ENCODE measurements at places on chromosomes 11 and 22.

GRCh38 chr11:131350872-131351271 lies 19.5 kb upstream of the NTM start:
- DNase-seq = no peak

- no peak for DNase-seq
Observed at GRCh38 chr11:34948696-34949095, 32.3 kb downstream of the PDHX start.

DNA sequence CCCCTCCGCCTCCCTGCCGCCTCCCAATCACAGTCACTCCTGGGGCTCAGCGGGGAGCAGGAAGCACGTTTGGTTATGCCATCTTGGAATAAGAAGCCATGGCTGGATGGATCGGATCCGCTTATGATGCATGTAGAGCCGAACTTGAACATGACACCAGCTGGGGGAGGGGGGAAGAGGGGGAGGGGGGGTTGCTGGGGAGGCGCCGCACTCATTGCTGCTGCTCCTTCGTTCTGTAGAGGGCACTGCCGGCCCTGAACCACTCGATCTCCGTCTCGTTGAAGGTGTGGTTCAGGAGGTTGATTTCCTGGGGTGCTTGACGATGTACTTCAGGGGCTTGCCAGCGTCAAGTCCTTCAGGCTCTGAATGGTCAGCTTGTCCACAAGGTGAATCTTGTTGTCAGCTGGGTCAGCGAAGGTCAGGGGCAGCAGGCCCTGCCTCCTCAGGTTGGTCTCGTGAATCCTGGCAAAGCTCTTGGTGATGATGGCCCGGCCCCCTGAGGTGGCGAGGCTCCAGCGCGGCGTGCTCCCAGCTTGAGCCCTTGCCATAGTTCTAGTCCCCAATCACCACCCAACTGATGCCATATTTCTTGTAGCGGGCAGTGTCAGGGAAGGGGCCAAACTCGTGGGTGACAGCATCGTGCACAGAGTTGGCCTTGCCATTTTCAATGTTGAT lies 476.9 kb upstream of the ISX start:
- DNase-seq = no peak

DNA sequence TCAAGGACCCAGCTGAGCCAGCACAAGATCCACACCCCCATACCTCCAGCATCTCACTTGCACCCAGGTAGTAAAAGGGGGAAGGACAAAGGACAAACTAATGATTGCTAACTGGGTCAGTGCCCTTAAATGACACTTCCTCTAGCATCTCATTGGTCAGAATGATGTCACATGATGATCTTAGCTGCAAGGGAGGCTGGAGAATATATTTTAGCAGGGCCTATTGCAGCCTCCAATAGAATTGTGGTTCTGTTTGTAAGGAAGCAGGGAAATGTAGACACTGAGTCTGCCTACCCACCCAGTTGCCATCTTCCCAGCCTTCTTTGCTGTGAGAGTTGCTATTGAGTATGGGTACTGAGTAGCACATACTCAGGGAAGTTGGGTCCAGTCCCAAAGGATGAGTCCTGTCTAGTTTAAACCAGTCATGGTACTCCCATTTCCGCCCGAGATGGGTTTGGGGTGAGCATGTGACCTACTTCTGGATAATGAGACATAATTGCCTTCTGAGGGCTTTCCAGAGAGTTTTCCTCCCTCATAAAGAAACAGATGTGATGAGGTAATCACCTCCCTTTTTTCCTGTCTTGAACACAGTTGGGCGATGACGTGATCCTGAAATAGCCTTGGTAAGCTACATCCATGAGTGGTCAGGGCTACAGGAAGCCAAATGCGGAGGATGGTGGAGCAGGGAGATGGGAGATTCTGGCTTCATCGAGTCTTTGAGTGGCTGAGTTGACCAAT lies 5.5 kb upstream of the DNAL4 start:
- no peak for DNase-seq

DNA sequence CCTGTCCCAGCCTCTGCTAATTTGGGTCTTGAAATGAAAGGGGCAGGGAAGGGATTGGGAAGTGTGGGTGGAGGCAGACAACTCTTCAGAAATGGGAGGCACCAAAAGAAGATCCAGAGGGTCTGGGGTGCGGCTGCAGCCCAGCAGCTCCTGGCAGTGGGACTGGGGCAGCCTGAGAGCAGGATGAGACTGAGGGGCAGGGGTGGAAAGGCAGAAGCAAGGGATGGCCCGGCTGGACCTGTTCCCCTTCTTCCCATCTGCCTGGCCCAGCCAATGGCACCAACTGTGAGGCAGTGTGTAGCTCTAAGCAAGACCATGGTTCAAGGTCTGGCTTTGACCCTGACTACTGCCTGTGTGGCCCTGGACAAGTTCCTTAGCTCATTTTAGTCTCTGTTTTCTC lies 160.4 kb downstream of the ENTHD1 start:
- no peak for DNase-seq

DNA sequence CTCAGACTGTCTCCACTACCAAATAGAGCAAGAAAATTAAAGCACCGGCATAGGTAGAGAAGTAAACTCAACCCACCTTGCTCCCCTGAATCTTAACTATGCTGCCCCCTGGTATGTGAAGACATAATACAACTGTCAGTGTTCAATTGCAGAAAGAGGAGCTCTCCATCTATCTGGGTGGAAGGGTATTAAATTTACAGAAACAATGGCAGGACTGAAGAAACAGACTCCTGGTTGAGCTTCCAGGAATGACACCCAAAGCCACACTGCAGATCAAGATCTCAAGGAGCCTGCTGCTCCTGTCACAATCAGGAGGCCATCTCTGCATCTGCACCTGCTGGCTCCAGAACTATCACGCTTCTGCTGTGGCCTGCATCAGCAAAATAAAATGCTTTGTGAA lies 132.1 kb upstream of the BMAL1 start:
- no peak for DNase-seq

GRCh38 chr11:72989727-72990126 lies 152.4 kb downstream of the FCHSD2 start:
- no peak for DNase-seq

DNA sequence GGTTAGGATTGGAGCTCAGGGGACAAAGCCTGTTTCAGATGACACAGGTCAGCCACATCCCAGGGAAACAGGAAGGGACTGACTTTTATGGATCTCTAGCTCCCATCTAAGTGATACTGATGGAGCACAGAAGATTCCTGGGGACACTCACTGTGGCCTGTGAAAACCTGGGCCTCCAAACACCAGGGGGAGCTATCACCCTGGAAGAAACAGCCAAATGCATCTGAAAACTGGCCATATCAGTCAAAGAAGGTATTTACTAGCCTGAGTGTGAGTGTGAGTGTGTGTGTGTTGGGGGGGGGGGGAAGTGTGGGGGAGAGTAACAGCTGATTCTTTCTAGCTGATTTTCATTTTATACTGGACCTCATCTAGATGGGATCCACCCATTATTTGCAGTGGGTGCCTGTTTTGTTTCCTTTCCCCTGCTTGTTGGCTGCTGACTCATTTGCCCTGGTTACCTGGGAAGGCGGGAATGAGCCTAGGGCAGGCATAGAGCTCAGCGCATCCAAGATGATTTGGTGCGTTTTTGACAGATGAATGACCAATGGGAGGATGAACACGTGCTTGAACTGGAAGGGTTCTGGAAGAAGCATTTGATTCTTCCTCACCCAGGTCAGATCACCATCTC lies 284.0 kb downstream of the KIRREL3 start:
- no peak for DNase-seq

DNA sequence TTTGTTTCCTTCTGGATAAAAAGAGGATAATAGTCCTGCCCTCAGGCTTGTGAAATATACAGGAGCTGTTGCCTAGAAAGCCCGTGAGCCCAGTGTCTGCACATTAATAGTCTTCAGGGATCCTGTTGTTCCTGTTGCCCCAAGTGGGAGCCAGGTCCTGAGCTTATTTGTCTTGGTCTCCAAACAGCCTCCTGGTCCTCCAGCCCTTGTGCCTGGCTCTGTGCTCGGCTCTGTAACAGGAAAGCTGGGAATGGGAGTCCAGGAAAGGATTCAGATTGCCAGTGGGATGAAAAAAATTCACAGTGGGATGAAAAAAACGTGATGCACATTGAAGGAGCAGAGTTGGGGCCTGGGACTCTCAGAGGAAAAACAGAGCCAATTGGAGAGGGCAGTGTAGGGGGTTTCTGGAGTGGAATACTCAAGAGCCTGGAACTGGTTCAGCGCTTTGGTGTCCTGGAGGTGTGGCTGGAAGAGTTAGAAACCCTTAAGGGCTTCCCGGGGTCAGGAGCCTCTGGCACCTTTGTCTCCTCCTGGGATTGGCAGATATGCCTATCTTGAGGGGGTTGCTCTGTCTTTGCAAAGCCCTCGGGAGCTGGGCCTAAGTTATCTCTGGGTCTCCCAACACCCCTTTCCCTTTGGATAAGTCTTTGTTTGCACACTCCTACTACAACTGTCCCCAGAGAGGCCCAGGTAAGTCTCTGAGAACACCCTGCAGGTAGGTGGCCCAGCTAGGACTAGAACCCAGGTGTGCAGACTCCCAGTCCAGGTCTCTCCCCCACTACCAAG lies 2.3 kb upstream of the INPPL1 start:
- no peak for DNase-seq

- DNase-seq = no peak
Observed at GRCh38 chr11:100739666-100740065, 52.6 kb downstream of the ARHGAP42 start.

DNA sequence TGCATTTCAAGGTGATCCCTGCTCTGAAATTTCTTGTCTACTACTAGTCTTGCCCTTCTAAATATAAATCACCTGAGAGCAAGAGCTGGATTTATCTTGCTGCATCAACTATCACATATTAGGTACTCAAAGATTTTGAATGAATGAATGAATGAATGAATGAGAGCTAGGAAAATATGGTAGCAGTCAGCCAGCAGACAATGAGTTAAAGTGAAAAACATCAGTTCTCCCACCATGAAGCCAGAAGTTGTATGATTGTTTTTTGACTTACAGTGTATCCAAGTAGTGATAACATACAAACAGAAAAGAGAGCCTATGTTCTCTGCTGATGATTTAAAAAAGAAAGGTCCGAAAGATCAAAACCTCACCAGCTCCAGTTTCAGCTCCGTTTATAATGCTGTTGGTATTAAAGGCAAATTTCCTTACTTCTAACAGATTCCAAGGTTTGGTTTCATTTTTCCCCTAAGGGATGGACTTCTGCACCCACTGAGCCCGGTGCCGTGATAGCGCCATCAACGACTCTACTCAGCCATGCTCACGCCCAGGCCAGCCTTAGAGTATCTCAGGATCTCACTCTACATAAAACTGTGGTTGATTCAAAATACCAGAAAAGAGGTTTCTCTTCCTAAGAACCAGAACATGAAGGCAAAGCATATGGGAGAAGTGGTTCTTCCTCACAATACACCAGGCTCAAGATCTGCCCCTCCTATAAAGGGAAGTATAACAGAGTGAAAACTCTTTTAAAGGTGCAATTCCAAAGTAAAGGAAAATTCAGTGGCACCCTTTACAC lies 92.0 kb downstream of the SGSM3 start:
- DNase-seq = no peak

DNA sequence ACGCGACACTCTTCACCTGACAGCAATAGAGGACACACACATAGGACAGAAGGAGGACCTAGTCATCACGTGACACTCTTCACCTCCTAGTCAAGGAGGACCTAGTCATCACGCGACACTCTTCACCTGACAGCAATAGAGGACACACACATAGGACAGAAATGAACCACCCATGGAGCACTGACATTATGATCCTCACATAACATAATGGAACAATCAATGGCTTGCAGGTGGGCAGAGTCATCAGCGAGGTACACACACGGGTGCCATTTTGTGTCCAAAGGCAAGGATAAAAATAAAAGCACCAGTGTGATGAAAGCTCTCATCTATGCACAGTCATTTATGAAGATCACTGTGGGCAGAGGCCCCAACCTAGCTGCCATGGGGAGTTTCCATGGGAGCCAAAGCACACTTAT lies 354.7 kb downstream of the LARGE1 start:
- DNase-seq = no peak

DNA sequence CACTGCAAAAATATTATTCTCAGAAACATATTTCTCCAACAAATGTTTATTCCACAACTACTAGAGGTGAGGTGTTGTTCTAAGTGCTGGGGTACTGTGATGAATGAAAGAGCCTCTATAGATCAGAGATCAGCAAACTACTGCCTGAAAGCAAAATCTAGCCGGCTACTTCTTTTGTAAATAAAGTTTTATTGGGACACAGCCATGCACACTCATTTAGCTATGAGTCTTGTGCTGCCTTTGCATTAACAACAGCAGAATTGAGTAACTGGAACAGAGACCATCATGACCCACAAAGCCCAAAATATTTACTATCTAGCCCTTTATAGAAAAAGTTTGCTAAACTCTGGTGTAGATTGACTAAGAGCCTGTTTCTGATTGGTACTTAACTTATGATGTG lies 37.1 kb upstream of the CRYBB3 start:
- DNase-seq = no peak

GRCh38 chr11:13278609-13279486 lies 1.3 kb downstream of the BMAL1 start:
- no peak for DNase-seq

DNA sequence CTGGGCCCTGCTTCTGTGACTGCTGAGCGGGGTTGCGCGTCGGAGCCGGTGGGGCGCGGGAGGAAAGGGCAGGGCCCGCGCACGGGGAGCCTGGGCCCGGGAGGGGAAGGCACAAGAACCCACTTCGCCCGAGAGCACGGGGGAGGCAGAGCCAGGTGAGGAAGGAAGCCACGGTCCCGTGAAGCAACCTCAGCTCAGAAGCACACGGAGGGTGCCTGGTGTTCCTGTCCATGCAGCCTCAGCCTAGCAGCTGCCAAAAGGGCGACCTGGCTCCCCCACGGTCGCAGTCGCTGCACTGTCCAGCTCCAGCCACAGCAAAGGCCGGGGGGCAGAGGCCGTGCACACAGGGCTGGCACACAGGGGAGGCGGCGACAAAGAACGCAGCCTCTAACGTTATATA lies 9.3 kb upstream of the CDC42BPG start:
- no peak for DNase-seq

DNA sequence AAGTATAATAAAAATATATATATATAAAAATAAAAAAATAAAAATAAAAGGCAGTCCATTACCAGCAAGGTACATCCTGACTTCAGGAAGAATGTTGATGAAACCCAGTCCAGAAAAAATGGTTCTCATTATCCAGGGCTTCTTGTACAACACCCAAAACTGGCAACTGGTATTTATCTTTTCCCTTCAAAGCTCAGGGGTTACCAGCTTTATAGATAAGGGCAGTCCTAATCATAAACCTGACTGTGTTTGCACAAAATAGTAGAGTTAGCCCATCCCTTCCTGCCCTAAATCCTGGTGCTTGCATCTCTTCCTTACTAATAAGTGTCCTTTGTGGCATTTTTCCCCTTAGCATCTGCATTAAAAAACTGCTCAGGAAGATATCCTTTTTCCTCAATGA lies 97.5 kb downstream of the CSTPP1 start:
- DNase-seq = no peak

- no peak for DNase-seq
Observed at GRCh38 chr11:105034813-105035620, at the start of gene CASP1. Gene CASP1 (minus strand): TSS chr11:105035144. CDS start chr11:105035113, 31 bp downstream.

GRCh38 chr11:5250543-5251204 lies 1.0 kb upstream of the HBG1 start:
- DNase-seq = no peak
